GM20000 (cell line): ENCODE measurements at places on chromosomes 13 and 19.

DNA sequence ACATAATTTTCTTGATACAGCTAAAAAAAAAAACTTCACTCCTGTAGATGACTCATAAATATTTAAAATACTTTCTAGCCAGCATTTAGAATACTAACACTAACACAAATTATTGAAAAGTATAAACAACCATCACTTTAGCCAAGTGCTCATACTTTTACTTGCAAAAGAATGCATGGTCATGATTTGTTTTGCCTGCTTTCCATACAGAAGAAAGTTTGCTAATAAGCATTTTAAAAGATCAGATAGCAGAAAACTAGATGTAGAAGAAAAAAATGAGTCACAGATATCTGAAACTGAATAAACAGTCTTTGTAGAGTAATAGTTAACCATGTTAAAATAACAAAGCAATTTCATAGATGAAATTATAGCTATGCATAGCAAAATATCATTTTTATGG lies 2280.4 kb upstream of the PCDH20 start:
- DNase-seq: no peak

DNA sequence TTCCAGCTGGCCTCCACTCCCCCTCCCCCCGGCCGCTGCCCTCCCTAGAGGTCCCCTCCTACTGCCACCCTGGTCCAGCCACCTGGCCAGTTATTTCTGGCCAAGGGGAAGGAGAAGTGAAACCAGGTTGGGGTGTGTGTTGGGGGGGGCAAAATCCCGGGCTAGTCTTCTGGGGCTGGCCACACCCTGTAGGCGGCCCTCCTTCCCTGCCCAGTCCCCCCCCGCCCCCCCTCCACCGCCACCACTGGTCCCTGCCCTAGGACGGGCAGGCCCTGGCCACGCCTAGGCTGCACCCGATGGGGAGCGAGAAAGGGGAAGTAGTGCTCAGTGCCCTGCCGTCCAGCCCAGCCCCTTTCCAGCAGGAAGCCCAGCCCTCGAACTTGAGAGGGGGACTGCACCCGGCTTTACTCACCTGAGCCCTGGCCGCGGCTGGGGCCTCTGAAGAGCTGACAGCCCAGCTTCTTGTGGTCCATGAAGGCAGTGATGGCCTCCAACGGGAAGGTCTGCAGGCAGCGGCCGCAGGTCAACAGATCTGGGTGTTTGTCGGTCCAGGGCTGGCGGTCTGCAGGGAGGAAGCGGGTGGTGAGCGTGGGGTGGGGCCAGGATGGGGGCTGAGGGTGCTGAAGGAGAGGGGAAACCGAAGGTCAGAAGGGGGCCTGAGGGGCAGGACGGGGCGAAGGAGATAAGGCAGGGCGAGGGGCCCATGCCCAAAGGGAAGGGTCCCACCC lies 813 bp downstream of the ZNF296 start:
- DNase-seq: peak; percentile 98

DNA sequence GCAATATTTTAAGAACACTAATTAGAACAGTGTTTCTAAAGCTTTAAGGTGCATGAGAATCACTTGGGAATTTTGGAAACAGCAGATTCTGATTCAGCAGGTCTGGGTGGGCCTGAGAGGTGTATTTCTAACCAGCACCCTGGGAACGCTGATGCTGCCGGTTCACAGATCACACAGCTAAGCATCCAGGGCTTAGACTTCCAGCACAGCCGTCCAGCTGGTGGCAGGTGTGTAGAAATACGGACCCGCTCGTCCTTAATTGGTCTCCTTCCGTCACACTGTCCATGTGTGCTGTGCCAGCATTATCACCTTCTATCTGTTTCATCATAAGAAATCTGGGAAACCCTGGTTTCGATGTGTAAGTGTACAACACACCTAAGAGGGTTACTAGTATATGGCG lies 1029.0 kb downstream of the EFNB2 start:
- no peak for DNase-seq

- DNase-seq: no peak
Observed at GRCh38 chr13:97279913-97280312, 57.8 kb downstream of the MBNL2 start.

DNA sequence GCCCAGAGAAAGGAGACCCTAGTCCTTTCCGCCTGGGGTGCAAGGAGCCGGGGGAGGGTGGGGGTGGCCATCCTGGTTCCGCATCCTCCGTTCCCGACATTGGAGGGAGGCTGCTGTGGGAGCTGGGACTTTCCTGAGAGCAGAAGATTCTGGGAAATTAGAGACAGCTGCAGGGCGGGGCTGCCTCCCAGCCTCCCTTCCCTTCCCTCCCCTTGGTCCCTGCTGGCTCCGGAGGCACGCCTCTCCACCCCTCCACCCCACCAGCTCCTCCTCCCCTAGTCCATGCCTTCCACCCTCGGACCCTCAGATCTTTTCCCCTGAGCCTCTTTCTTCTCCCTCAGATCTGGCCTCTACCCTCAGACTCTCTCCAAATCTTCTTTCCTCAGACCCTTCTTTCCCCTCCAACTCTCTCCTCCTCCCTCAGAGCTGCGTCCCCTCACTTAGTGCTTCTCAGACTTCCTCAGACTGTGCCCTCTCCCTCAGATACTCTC lies 3.1 kb upstream of the BCL3 start:
- DNase-seq: no peak

DNA sequence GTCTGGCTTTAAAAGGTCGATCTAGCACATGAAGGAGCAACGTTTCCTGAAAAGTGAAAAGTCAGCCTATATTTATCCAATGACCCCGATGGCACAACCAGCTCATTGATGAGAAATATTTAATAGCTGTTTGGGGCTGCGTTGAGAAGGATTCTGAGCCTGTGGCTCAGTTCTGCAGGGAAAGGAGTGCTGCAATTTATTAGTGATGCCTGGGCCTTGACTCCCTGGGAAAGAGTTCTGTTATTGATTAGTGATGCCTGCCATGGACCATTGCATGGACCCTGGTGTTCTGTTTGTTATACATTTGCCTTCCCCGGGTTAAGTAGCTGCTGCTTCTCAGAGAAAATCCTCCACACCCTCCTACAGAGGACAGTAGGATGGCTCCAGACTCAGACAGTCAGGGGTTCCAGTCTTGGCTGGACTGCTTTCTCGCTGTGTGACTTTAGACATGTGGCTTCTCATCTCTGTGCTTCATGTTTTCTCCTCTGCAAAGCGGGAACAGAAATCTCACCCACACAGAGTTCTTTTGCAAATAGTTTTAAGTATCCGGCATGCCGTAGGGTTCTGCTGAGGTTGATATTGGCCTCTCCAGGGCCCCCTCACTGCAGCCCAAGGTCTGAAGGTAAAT lies 17.7 kb upstream of the PTPRS start:
- DNase-seq: no peak

GRCh38 chr13:110185696-110186095 lies 121.3 kb downstream of the COL4A1 start:
- DNase-seq: no peak

DNA sequence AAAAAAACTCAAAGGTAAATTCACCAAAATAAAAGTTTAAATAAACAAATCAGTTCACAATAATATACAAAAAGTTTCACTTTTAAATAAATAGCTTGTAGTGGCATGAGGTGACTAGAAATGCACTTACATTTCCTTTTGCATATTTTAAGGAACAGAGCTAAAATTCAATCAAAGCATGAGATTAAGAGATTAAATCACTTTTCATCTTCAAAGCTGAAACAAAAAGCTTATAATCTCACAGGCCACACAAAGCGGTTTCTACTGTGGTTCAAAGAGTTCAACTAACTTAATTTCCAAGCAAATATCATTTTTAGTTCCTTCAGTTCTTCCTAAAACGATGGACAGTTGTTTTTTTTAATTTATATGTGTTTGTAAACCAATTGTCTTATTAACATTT lies 38.9 kb downstream of the TSC22D1 start:
- DNase-seq: no peak

- DNase-seq: no peak
Observed at GRCh38 chr13:64817691-64818090, 2412.4 kb downstream of the PCDH9 start.

DNA sequence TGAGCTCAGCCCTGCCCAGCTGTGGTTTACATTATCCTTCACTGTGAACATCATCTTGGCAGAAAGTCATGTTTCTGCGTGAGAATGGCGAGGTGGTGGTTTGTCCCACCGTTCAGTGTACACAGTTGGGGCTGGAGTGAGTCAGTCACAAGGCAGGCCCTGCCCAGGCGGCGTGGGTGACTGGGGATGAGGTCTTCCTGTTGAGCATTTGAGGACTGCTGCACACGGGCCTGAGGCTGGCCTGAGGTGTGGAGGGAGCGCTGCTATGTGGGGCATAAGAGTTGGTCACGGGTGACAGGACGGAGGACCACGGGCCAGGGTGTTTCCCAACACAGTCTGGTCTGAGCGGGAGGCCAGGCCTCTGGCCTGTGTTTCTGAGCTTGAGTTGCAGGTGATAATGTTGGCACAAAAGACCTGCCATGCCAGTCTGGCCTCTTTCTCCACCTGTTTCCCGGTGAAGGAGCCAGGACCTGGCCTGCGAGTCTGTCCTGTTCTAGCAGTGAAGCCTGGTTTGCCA lies 13.4 kb upstream of the C19orf33 start:
- DNase-seq: no peak

GRCh38 chr13:70520275-70521036 lies 412.2 kb upstream of the KLHL1 start:
- DNase-seq: no peak

DNA sequence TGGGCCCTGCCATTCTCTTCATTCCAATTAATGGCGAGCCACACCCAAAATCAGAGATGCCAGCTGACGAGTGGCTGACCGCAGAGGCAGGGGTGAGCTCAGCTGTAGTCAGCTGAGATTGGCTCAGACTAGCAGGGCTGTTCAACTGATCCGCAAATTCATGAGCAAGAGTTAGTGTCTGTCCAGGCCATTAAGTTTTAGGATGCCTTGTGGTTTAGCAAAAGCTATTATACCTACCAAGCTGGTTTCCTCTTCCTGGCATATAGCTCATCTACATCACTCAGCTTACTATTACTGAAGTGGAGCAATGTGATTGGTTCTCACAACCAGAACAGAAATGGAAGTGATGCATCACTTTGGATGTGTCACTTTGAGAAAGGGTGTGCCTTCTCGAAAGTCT lies 148.7 kb downstream of the NALCN start:
- no peak for DNase-seq
